ENCODE measurements at places on chromosomes 2 and 18.

DNA sequence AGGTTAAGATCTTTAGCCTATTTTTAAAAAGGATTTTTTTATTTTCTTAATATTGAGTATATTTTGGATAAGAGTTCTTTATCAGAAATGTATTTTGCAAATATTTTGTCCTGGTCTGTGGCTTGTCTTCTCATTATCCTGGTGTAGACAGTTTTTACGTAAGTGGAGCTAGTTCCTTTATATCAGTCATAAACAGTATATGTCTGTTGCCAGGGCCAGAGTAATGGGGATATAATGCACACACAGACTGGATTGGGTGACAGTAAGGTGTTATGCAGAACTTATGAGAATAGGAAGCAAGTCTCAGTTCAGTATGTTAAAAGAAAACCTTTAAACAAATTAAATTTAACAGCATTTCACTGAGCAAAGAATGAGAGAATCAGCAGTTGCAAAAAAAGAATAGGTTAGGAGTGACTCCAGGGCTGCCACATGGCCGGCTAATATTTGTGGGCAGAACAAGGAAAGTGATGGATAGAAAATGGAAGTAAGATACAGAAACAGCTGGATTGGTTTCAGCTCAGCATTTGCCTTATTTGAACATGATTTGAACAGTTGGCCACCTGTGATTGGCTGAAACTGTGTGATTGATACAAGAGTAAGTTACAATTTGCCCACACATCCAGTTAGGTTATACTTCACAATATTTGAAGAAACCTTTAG lies 61.1 kb upstream of the ZNG1B start:
- DNase-seq, result no peak

- DNase-seq, result peak; percentile 17
Measured at GRCh38 chr2:8009010-8009597, 672.8 kb upstream of the ID2 start.

- DNase-seq, result no peak
Measured at GRCh38 chr2:127630096-127630863, 15.7 kb upstream of the GPR17 start.

DNA sequence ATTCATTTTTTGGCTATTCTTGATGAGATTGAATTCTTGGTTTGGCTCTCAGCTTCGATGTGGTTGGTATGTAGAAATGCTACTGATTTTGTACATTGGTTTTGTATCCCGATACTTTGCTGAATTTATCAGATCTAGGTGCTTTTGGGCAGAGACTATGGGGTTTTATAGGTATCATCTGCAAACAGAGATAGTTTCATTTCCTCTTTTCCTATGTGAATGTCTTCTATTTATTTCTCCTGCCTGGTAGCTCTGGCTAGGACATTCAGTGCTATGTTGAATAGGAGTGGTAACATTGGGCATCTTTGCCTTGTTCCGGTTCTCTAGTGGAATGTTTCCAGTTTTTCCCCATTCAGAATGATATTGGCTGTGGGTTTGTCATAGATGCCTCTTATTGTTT lies 5.5 kb upstream of the TACR1 start:
- no peak for DNase-seq

DNA sequence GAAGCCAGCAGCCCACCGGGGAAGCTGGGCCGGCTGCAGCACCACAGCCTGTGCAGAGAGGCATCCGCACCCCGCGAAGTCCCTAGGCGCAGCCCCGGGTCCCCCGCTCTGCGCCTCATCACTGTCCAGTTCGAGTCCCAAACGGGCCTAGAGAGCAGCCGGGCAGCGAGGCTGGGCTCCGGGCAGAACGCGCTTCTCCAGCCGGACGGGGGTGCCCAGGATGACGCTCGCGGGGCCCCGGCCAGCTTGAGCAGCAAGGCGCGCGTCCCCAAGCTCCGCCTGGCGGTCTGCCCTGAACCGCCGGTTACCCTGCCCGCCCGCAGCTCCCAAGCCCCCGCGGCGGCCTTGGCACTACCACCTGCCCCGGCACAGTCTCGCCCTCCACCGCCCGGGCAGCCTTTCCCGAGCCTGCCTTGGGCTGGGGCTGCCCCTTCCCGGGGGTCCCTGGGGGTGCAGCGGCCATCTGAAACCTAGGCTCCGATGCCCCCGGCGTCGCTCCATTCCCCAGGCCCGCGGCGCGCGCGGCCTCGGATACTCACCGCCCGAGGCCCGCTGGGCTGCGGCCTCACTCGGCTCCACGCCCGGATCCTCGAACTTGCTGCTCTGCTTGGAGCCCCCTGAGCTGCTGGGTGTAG lies 591 bp downstream of the SLC16A14 start:
- peak; percentile 28 for DNase-seq

DNA sequence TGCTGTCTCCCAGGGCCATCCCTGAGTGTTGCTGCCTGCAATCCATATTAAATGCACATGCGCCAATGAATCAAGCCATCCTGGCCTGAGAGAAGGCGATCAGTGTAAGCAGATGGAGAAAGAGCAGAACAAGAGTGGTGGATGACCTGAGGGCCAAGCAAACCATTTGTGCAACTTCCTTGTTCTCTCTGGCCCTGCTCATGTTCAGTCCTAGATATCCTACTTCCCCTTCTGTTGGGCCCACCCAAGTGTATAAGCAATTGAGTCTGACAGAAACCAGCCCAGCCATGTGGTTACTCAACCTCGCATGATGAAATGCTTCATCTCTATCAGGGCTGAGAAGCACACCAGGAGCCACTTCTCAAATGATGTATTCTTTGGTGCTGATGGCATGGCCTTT lies 383.1 kb upstream of the ID2 start:
- no peak for DNase-seq

DNA sequence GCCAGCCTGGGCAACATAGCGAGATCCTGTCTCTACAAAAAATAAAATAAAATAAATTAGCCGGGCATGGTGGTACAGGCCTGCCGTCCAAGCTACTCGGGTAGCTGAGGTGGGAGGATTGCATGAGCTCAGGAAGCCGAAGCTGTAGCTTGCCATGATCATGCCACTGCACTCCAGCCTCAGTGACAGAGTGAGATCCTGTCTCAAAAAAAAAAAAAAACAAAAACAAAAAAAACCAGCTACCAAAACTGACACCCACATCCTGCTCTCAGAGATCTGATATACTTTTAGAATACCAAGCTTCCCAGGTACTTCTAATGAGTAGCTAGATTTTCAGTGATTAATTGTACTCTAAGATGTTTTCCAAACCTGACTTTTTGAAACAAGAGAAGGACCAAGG lies 74.0 kb downstream of the TTC27 start:
- no peak for DNase-seq

- DNase-seq, result no peak
Measured at GRCh38 chr2:233280114-233280693, 27.4 kb upstream of the SAG start.

GRCh38 chr2:117832905-117833613 lies 18.6 kb downstream of the DDX18 start:
- no peak for DNase-seq

DNA sequence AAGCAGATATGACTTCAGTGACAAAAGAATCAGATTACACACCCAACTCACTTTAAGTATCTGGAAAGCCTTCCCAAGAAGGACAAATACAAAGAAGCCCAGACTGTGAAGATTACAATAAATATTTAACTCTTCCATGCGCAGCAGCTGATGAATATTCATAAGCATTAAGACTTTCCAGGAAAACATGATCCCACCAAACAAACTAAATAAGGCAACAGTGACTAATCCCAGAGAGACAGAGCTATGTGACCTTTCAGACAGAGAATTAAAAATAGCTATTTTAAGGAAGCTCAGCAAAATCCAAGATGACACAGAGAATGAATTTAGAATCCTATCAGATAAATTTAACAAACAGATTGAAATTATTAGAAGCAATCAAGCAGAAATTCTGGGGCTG lies 108.2 kb upstream of the UBE2E3 start:
- DNase-seq, result no peak

DNA sequence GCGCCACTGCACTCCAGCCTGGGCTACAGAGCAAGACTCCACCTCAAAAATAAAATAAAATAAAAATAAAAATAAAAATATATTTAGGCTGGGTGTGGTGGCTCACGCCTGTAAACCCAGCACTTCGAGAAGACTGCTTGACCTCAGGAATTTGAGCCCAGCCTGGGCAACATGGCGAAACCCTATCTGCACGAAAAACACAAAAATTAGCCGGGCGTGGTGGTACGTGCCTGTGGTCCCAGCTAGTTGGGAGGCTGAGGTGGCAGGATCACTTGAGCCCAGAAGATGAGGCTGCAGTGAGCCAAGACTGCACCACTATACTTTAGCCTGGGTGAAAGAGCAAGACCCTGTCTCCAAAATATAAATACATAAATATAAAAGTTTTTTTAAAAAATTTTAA lies 6.4 kb downstream of the RTN4 start:
- no peak for DNase-seq

DNA sequence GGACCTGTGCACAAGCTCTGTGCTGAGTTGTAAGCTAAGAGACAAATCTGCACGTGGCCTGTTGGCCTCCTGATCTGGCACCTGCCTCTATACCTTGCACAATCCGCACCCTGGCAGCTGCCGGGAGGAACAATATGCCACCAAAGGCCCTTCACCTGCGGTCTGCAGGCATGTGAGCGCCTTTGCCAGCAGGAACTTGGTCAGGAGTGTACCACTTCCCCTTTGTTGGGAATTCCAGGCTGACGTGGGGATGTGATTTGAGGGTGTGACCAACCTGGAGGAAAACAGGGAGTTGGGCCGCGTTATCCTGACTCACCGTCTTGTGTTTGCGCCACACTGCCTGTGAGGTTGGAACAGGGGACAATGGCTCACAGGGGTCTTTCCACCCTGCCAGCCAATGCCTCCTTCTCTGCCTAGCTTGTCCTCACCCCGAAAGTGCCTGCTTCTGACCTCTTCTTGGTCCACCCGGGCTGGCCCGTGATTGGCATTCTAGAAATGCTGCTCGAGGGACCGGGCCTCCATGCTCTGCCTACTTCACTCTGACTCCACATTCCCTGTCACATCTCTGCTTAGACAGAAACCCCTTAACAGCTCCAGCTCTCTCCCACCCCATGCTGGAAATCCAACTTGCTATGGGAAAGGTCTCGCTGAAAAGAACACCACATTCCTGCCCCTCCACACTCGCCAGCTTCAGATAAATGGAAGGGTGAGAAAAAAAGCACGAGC lies 67.1 kb upstream of the MAP4K4 start:
- peak; percentile 45 for DNase-seq

DNA sequence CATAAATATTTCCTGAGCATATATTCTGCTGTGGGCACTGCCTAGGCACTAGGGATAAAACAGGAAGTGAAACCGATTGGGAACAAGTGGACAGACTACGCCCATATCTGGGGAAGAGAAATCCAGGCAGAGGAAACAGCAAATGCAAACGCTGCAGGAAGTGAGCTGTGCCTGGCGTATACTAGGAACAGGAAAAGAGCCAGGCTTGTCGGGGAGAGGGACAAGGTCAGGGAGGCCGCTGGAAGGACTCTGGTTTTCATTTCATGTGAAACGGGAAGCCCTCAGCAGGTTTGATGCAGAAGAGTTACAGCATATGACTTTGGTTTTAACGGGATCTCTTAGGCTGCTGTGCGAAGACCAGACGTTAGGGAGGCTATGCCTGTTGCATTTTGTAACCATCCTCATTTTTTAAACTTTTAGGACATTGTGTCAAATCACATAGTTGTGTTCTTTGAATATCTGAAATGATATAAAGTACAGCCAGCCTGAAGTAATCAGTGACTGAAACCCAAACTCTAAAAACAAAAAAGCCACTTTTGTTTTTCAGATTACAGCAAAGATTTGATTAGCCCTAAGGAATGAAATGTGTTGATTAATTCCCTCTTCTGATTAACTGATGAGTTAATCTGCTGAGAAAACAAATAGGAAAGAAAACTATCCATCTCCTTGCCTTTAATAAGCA lies 110.2 kb upstream of the PIEZO2 start:
- no peak for DNase-seq

GRCh38 chr18:54558609-54559585 lies 32.1 kb upstream of the DYNAP start:
- DNase-seq, result peak; percentile 13

DNA sequence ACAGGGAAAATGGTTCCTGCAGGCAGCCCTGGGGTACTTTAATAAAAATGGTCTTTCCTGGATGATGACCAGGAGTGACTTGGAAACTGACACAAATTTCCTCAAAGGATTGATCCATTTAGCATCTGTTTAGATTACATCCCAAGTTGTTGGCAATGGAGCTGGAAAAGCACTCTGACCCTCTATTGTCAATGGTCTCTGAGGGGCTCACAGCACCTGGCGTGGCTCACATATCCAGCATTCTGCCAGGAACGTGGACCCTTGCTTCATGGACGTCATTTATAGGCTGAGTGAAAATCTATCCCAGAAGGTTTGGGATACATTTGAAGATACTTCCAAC lies 43.8 kb downstream of the SERTAD2 start:
- no peak for DNase-seq

- DNase-seq, result no peak
Measured at GRCh38 chr2:226411205-226411604, 388.4 kb downstream of the IRS1 start.

DNA sequence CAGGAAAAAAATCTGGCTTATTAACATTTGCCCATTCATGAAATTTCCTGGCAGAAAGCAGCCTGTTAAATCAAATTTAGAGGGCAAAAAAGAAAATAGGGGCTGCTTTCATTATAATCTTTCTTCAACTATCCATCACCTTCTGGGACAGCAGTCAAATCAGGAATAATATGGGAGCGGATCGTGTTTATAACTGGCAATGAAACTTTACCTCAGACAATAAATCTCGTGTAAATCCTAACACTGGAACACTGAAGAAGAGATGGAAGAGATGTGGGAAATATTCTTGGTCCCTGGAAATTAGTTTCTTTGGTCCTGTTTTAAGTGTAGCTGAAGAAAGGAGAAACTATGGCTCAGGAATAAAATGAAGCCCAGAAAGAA lies 77.5 kb upstream of the SERTAD2 start:
- no peak for DNase-seq

GRCh38 chr18:74197705-74198341 lies 49.5 kb downstream of the TIMM21 start:
- no peak for DNase-seq

- DNase-seq, result no peak
Measured at GRCh38 chr2:120251880-120252224, 800 bp upstream of the RALB start.

DNA sequence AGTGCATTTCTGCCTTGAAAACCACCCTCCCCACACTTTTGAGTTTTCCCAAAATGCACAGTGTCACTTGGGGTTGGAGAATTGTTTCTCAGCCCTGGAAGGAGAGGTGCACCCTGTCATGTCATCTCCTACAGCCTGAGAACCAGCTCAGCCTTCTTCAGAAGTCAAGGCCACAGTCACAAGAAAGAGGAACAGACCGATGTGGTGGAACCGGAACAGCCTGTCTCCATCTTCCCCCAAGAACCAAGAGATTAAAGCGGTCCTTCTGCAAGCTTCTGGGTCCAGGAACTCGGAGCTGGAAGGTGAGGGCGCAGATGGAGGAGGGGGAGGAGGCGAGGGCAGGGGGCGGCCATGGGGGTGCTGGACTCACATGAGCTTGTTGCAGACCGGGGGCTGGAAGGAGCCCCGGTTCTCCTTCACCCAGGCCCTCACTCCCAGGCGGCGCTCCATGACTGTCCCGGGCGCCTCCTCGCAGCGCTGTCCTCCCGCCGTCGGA lies 248 bp downstream of the HAAO start:
- DNase-seq, result no peak

GRCh38 chr2:177771191-177771590 lies 301.4 kb downstream of the PDE11A start:
- no peak for DNase-seq
